ENCODE measurements at places on chromosomes 2 and 18.

- no peak for DNase-seq
Measured at GRCh38 chr2:182824767-182825158, 41.7 kb downstream of the FRZB start.

DNA sequence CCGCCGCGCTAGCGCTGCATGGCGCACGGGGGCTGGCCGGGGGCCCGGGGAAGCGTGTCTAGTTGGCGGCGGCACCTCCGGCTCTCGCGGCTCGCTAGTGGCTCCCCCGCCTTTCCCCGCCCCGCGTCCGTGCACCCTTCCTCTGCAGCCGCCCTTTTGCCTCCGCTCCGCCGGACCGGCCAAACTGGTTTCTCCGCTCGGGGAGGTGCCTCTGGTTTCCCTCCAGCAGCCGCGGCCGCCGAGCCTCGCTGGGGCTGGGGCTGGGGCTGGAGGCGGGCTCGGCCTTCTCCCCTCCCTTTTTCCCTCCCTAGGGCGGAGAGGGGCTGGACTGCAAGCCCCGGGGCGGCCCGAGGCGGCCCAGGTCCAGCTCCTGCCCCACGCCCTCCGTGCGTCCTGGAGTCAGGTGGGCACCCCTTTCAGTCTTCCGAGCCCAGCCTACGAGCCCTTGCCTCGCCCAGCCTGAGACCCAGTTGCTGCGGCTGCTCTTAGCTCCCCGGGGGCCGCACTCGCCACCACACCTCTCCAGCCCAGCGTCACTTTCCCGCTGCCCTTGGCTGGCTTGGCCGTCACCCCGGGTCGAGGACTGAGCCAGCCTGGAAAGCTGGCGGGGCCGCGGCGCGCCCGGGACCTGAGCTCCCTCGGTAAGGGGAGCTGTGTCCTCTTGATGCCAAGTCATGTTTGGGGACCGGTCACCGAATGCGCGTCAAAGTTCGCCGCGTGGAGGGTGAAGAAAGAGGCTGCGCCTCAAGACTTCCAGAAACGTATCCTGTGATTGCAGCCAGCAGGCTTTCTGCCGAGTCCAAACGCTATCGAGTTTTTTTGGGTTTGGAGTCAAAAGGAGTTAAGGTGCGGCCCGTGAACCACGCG is at the start of gene ATP8B1:
Gene ATP8B1, minus strand, starts transcription at position 213 of the 867 bp plus-strand sequence. CDS start 71,508 bp downstream, outside the sequence.
- DNase-seq, result no peak

GRCh38 chr2:42095923-42096408 is 48.1 kb downstream of the PKDCC start:
- DNase-seq, result peak; percentile 34

GRCh38 chr2:217709478-217710210 is 293.2 kb downstream of the TNS1 start:
- no peak for DNase-seq

DNA sequence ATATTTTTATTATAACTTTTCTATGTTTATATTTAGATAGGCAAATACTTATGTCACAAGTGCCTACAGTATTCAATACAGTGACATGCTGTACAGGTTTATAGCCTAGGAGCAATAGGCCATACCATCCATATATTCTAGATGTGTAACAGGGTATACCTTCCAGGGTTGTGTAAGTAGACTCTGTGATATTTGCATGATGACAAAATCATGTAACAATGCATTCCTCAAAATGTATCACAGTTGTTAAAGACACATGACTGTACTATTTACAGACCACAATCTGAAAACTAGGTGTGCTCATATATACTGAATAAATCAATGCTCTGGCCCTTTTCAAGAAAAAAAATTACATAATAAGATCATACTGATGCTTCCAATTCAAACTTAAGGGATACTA is 433.2 kb upstream of the RGPD4 start:
- no peak for DNase-seq

DNA sequence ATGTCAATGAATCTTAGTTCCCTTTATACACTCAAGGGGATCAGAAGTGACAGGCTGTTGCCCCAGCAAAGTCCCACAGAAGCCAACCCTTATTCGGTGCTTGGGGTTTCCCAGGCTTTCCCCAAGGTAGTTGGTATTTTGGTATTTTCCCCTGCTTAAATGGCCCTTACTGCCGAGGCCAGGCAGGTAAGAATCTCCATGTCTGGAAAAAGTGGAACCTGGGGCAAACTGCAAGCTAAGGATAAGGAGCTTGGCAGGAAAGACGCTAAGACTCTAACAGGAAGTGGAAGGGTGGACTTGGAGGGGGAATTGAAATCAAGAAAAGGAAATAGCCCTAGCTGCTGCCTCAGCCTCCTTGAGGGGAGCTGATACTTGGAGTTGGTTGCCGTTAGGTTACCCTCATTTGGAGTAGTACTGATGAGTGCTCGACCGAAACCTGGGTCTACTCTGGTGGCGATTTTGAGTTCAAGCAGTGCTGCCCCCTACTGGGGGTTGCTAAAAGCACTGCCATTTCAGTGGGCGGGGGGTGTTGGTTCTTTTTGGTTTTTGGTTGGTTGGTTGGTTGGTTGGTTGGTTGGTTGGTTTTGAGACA is 3.3 kb upstream of the GPBAR1 start:
- DNase-seq, result peak; percentile 35

DNA sequence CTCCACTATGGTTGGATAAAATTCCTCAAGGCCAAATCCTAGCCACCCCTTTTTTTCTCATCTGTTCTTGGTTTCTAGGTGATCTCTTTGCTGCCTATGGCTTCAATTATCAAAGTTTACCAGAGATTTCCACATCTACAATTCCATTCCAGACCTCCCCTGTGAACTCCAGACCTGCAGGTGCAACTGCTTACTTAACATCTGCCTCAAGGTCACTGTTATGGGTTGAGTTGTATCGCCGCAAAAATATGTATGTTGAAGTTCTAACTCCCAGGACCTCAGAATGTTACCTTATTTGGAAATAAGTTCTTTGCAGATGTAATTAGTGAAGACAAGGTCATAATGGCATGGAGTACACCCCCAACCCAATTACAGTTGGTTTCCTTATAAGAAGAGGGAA is 60.4 kb upstream of the SOS1 start:
- no peak for DNase-seq

DNA sequence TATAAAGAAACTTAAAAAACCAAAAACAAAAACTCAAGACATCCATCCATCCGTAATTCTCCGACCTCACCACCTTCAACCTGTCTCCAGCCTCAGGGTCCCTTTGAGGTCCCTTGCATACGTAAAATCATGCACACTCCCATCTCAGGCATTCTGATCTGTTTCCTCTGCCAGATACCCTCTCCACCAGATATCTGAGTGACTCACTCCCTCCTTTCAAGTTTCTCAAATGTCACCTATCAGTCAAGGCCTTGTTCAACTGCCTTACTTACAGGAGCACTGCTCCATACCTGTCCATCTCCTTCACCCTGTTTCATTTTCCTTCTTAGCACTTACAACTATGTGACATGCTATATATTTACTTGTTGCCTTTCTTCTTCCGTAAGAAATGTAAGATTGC is 369.3 kb downstream of the NBAS start:
- DNase-seq, result no peak

DNA sequence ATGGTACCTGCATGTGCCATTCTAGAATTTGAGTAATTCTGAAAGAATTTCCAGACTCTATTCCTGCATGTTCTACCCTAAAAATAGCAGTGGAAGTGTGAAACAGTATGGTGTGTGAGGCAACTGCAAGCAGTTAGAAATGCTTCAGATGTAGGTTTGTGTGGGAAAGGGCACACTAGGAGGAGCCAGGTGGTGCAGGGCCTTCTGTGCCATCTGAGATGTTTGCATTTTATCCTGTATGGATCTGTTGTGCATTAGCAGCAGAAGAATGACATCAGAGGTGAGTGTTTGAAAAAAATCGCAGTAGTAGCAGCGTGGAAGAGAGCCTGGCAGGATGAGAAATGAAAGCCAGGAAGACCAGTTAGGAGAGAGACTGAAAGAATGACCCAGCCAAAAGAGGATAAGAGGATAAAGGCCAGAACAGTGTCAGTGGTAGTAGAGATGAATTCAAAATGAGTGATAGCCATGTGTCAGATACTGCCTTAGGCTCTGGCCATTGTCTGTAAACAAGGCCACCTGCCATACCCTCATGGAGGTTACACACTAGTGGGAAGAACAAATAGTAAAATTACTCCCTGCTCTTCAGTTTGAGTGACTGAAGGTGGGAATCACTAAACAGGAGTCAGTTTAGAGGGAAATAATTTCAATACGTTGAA is 142.2 kb downstream of the PKP4 start:
- no peak for DNase-seq

GRCh38 chr2:28363686-28364280 is 28.9 kb upstream of the FOSL2 start:
- no peak for DNase-seq

All from activated CD8-positive, alpha-beta memory T cell treated with anti-CD3 and anti-CD28 coated beads for 48 hours (primary cell).